ENCODE measurements at places on chromosomes 11 and 22.

DNA sequence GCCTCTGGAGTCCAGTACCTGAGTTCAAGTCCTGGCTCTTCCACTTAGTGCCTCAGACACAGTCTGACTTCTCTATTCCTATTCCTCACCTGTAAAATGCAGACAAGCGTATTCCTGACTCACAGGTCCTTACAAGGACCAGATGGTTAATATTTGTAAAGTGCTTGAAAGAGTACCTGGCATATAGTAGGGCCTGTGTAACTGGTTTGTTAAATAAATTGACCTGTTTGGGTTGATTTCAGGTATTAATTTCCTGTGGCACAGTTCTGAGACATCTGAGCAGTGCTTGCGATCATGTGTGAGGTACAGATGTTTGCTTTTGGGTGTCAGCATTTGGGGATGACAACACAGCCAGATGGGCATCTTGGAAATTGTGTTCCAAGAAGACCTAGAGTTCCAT, 127.5 kb downstream of the APIP start:
- no peaks in the 10 kb centered on the region for H3K27me3 ChIP-seq
- H3K27ac ChIP-seq = no peak overlapping the region
- DNase-seq = no peak
- peaks cover 5% of the 10 kb centered on the region for H3K36me3 ChIP-seq

GRCh38 chr22:42256220-42256619, 14.2 kb downstream of the TCF20 start:
- H3K4me3 ChIP-seq = no peak overlapping the region
- DNase-seq = no peak
- peaks cover 17% of the 10 kb centered on the region for H3K4me1 ChIP-seq

GRCh38 chr11:130318031-130318673, 3.4 kb upstream of the ZBTB44 start:
- no peak overlapping the region for H3K4me3 ChIP-seq
- H3K27me3 ChIP-seq = no peaks in the 10 kb centered on the region
- no peak for DNase-seq
- H3K36me3 ChIP-seq = peaks cover 29% of the 10 kb centered on the region
- H3K4me1 ChIP-seq = peaks cover 38% of the 10 kb centered on the region

DNA sequence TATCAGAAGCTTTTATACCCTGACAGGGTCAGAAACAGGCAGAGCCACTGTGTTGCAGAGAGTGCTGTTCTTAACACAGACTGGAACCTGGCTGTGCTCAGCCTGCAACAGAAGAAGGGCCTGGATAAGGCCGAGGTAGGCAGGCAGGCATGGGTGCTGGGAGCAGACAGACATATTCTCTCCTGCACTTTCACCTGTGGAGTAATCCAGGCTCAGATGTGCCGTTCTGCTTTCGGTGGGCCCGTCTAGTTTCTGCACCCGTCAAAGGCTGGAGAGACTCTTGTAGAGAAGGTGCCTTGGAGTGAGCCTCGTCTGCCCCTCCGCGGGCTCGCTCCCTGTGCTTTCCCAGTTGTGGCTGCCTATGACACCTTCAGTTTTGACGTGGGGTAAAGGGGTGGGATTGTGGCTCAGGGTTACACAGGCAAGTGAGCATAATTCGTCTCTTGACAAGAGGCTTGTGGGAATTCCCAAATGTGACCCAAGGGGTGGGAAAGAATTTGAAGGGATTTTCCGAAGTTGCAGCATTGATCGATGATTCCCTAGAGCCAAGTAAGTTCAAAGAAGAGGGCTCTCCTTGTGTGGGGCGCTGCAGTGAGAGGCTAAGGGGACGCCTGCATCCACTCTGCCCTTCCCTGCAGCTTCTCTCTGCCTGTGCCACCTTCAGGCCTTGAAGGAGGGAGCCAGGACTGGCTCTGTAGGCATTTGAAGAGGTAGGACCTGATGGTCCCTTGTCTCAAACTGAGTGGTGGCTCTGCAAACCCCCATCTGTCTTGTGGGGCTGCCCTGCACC, 16.2 kb upstream of the ST3GAL4 start:
- H3K4me3 ChIP-seq = no peak overlapping the region
- H3K4me1 ChIP-seq = peaks cover 21% of the 10 kb centered on the region
- DNase-seq = no peak
- no peak overlapping the region for H3K27ac ChIP-seq
- H3K36me3 ChIP-seq = peaks cover 18% of the 10 kb centered on the region

- no peaks in the 10 kb centered on the region for H3K27me3 ChIP-seq
- peaks cover 24% of the 10 kb centered on the region for H3K36me3 ChIP-seq
- no peak overlapping the region for H3K27ac ChIP-seq
- DNase-seq = peak; percentile 55
Observed at GRCh38 chr11:126307706-126308105, 3.8 kb downstream of the DCPS start.

DNA sequence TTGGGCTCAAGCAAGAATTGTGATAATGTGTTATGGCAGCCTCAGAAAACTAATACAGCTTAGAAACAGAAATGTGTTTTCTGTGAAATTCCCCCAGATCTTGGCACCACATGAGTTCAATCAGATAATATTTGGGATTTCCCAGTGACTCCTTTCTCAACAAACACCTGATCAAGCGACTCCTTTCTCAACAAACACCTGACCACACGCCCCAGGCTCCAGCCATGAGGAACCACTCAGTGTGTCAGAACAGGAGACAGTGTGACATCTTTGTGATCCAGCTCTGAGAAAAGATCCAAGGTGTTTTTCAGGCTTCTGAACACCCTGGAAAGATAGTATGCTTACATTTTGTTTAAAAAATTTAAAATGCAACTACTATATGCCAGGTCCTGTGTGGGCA, 1.9 kb upstream of the UVRAG start:
- peaks cover 19% of the 10 kb centered on the region for H3K4me1 ChIP-seq
- peaks cover 3% of the 10 kb centered on the region for H3K27me3 ChIP-seq
- H3K27ac ChIP-seq = peak overlapping the region; percentile 86
- H3K4me3 ChIP-seq = no peak overlapping the region
- no peaks in the 10 kb centered on the region for H3K36me3 ChIP-seq

DNA sequence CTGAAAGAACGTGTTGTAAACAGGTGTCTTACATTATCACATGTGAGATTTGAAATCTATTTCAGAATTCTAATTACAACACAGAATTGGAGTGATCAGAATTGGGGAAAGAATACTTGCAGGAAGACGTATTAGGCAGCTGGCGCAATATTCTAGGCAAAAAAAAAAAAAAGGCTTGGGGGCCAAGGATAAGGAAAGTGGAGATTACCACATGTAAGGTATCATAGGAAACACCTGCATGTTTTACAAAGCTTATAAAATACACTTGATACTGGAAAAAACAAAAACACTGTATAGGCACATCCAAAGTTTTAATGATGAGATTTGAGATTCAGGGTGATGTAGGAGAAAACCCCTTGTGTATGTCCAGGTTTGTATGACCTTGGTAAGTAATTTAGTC, 245.1 kb downstream of the DDX10 start:
- no peak overlapping the region for H3K27ac ChIP-seq
- no peak overlapping the region for H3K4me3 ChIP-seq
- no peaks in the 10 kb centered on the region for H3K27me3 ChIP-seq
- no peaks in the 10 kb centered on the region for H3K36me3 ChIP-seq

DNA sequence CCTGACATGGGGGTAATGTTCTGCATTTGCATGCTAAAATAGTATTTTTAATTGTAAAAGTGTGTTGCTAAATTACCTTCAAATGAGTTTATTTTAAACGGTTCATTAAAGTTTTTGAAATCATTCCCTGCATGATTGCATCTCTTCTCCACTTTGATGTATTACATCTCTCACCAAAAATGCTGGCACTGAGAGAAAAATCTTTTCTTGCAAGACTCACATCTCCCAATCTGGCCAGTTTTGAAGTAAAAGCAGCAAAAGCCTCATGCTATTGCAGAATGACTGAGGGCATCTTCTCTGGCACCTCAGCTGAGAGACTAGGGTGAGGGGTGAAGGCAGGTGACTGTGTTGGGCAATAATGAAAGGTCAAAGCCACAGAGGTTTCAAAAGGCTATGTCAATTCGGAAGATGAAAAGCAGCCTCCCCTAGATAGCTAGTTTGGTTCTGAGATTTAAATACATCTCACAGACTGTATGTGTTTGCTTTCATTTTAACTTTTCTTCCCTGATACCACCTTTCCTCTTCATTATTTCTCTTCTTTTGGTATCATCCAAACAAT, 292.2 kb upstream of the RAG2 start:
- peaks cover 48% of the 10 kb centered on the region for H3K36me3 ChIP-seq
- peaks cover 3% of the 10 kb centered on the region for H3K27me3 ChIP-seq
- DNase-seq = no peak
- no peak overlapping the region for H3K4me3 ChIP-seq
- no peak overlapping the region for H3K27ac ChIP-seq

DNA sequence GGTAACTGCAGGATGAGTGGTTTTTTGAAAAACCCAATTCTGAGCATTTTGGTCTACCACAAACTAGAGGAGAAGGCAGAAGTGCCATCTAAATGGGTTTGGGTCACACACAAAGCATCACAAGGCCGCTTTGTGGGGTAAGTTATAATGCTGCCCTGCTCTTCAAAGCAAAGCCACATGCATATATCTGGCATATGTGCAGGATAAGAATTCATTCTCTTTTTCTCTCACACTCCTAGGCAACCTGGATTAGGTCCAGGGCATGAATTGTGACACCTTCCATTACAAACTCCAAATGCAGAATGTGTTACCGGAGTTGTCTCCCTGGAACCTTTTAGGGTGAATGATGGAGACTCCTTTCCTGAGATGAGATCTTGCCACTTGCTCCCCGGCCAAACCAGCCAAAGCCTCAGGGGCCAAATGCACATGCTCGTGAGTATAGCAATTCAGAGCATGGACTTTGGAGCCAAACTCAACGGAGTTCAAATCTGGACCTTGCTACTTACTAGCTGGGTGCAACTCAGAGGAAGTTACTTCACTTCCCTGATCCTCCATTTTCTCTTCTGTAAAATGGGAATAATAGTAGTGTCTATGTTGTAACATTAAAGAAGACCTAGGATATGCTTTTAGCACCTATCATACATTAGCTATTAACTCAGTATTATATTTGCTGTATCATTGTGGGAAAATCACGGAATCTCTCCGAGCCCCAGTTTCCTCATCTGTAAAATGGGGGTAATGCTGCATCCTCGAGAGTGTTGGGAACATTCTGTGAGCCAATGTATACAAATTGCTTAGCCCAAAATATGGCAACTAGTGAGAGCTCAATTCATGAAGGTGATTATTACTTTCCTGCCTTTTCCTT, 96.6 kb downstream of the COMMD9 start:
- peaks cover 5% of the 10 kb centered on the region for H3K36me3 ChIP-seq
- no peaks in the 10 kb centered on the region for H3K27me3 ChIP-seq
- no peak for DNase-seq

- H3K4me3 ChIP-seq = no peak overlapping the region
- H3K27ac ChIP-seq = no peak overlapping the region
- H3K27me3 ChIP-seq = peaks cover 18% of the 10 kb centered on the region
- peaks cover 33% of the 10 kb centered on the region for H3K4me1 ChIP-seq
- no peaks in the 10 kb centered on the region for H3K36me3 ChIP-seq
- DNase-seq = no peak
Observed at GRCh38 chr22:36612458-36612857, 83.5 kb upstream of the EIF3D start.

GRCh38 chr22:37515901-37516300, 3.3 kb downstream of the CARD10 start:
- peaks cover 23% of the 10 kb centered on the region for H3K27me3 ChIP-seq
- no peak overlapping the region for H3K4me3 ChIP-seq
- peaks cover 8% of the 10 kb centered on the region for H3K36me3 ChIP-seq

DNA sequence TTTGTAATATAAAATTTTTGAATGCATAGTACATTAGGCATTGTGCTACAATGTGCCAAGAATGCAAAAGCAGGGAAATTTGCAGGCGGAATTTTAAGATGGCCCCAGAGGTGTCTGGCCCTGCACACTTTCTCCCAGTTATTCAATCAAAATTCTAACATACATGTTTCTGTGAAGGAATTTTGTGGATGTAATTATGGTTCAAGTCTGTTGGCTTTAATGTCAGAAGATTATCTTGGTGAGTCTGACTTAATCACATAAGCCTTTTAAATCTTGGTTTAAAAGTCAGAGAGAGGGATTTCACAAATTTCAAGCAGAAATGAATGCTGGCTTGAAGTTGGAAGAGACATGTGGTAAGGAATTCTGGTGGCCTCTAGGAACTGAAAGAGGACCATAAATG, 423.4 kb upstream of the CCDC179 start:
- no peak overlapping the region for H3K4me3 ChIP-seq
- no peak overlapping the region for H3K27ac ChIP-seq
- no peak for DNase-seq
- no peaks in the 10 kb centered on the region for H3K36me3 ChIP-seq
- no peaks in the 10 kb centered on the region for H3K4me1 ChIP-seq

GRCh38 chr22:24200619-24201212, 19.4 kb downstream of the SUSD2 start:
- H3K4me3 ChIP-seq = no peak overlapping the region
- H3K27me3 ChIP-seq = peaks cover 4% of the 10 kb centered on the region
- DNase-seq = no peak
- H3K4me1 ChIP-seq = peaks cover 12% of the 10 kb centered on the region

GRCh38 chr11:85874265-85874664, 19.1 kb downstream of the CCDC83 start:
- no peak overlapping the region for H3K27ac ChIP-seq
- no peak for DNase-seq
- no peaks in the 10 kb centered on the region for H3K27me3 ChIP-seq
- H3K36me3 ChIP-seq = no peaks in the 10 kb centered on the region
- no peak overlapping the region for H3K4me3 ChIP-seq

DNA sequence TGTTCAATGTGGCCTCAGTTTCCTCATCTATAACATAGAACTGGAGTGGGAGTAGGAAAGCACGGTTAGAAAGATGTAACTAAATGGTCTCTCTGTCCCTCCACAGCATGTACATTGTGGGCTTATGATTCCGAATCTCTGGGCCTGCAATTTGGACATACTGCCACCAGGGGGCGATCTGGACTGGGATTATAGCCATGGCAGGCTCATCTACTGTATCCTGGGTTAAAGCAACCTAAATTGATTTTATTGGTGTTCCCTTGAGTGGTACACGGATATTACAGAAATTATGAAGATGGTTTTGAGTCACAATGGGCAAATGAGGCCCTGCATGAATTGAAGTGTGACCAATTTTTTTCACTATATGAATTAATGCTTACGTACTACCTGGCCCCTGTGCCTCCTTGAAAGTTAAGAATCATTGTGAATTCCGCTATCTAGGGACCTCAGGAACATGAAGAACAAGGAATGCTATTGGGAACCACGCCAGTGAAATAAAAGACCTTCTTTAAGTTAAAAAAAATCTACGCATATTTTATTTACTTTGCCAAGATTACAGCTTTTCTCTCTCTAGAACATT, 32.9 kb downstream of the TST start:
- no peaks in the 10 kb centered on the region for H3K4me1 ChIP-seq
- peak; percentile 74 for DNase-seq
- peaks cover 37% of the 10 kb centered on the region for H3K27me3 ChIP-seq
- H3K4me3 ChIP-seq = no peak overlapping the region
- H3K27ac ChIP-seq = no peak overlapping the region
- peaks cover 11% of the 10 kb centered on the region for H3K36me3 ChIP-seq

- peak overlapping the region; percentile 77 for H3K27ac ChIP-seq
- H3K4me3 ChIP-seq = no peak overlapping the region
- H3K36me3 ChIP-seq = peaks cover 2% of the 10 kb centered on the region
Observed at GRCh38 chr11:940496-941135, 14.9 kb downstream of the AP2A2 start.

Measured in WTC11 (cell line).